ENCODE measurements at places on chromosomes 4 and X.

DNA sequence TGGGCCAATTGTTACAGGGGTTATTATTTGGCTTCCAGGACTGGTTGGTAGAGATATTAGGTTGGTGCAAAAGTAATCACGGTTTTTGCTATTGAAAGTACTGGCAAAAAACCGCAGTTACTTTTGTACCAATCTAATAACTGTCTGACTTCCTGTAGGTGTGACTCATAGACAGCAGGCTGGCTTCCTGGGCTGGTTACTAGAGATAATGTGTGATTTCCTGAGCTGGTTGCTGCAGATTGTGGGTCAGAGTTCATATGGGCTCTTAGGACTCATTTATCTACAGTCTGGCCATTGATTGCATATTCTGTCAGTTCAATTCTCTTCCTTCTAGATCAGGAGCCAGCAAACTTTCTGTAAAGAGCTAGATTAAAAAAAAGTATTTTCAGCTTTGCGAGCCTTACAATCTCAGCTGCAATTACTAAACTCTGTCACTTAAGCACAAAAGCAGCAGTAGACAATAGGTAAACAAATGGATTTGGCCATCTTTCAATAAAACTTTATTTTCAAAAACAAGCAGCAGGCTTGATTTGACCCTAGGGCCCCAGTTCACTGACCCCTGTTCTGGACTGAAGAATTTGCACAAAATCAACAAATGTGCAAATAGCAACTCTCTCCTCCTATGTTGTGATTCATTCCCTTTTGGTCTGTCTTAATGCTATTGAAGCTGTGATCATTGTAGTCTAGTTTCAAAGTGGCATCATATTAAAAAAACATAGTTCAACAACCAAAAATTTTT is 50.8 kb upstream of the BOD1L1 start:
- peak; percentile 3 for DNase-seq

DNA sequence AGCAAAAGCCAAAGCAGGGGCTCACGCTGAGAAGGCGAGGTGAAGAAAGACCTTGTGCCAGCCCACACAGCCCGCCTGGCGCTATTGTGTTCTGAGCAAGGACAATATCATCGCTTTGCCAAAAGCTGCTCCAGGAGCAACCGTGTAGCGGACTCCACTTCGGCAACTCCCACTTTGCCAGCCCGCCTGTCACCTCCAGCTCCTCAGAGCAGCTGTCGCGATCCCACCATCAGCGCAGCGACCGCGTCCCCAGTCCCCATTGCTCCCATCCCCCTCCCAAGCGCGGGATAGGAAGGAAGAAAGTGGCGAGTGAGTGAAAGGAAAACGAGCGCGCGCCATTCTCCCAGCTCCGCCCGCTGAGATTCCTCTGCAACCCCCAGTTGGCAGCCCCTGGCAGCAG is 759 bp downstream of the ZC4H2 start:
- DNase-seq: peak; percentile 0

GRCh38 chr4:89625599-89626293 is 211.2 kb downstream of the SNCA start:
- no peak for DNase-seq

GRCh38 chr4:169649545-169650226 is 29.3 kb downstream of the CLCN3 start:
- peak; percentile 90 for DNase-seq

DNA sequence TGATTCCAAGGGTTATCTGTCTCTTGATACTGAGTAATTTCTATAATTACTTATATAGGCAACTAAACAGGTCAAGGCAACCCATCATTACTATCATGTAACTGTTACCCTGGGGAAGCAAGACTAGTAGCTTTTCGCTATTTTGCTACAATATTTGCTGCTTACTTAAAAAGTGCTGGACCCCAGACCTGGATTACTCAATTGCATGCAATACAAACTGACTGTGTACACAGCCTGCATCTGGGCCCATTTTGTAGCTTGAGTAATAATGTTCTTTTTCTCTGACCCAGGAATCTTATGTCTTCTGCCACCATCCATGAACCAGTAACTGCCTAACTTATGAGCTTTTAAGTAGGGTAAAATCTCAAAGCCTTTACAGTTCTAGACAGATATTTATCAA is 53.4 kb downstream of the CNOT6L start:
- peak; percentile 18 for DNase-seq

GRCh38 chrX:133897593-133898163 is 87.7 kb downstream of the GPC3 start:
- no peak for DNase-seq

- DNase-seq: no peak
Measured at GRCh38 chr4:146415829-146416228, 105.9 kb downstream of the SLC10A7 start.

DNA sequence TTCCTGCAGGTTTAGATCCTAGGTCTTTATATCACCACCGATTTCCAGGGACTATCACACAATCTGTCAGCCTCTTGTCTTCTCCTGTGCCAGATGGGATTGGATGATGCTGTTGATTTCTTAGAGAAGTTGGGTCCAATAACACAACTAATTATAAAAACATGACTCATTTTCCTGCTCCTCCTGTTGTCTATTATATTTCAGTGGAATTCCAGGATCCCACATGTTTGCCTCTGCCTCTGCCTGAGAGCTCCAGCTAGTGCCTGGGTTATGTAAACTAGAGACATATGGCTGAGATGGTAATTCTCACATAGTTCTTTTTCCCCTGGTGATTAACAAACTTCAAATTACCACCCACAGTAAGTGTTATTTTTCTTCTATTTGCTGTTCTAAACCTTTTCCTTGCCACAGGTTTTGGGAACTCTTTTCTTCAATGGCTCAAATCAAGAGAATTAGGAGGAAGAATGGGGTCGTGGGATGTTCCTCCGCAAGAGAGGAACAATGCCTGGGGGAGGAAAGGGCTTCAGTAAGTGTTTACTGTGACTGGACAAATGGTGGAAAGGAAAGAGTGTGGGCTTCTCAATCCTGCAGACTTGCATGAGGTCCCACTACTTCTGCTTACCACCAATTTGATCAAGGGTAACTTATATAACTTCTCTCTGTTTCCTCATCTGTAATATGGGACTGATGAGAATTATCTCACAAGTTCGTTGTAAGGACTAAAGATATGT is 3.4 kb upstream of the HOPX start:
- no peak for DNase-seq

DNA sequence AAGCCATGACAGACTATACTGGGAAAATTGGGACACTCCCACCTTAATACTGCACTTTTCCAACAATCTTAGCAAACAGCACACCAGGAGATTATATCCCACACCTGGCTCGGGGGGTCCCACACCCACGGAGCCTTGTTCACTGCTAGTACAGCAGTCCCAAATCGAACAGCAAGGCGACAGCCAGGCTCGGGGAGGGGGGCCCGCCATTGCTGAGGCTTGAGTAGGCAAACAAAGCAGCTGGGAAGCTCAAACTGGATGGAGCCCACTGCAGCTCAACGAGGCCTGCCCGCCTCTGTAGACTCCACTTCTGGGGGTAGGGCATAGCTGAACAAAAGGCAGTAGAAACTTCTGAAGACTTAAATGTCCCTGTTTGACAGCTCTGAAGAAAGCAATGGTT is 118.3 kb downstream of the MAGEB5 start:
- DNase-seq: no peak

DNA sequence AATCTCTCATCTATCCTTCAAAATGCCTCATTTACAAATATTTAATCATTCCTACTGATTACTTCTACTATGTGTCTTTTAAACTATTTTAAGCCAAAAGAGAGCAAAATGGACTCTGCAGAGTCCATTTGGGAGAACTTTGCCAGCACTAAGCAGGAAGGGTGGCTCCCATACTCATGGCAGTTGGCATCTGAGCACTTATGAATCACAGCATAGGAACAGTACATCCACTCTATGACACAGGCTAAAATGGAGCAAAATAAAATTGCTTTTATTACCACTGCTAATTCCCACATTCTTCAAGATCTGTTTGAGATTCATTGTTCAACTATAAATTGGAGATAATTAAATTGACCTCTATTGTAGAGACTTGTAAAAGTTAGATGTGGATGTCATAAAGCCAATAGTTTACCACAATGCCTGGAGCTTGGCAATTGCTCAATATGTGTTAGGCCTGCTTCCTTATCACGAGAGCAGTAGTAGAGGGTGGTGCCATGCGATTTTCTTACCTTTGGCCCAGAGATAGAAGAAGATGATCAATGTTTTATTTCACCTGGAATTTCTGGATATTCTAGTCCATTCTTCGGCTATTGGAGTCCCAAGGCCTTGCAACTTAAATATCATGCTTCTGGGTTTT is 19.1 kb downstream of the HPGD start:
- DNase-seq: no peak

- no peak for DNase-seq
Measured at GRCh38 chr4:31613946-31614623, 893.9 kb downstream of the PCDH7 start.

DNA sequence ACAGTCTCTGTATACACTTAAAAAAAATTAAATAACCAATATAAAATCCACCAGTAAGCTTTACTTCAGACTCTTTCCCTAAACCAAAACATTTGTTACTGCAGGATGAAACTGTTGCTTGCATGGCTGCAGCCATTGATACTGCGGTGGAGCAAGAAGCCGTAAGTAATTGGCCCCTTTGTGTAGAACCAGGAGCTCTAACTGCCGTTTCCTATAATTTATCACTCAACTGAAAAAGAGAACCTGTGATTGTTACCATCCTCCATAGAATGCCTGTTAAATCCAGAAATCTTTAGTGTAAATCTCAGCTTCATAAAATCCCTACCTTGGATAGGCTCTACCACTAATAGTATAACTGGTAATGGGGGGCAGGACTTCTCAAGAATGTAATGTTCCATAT is 62.6 kb downstream of the KIF4A start:
- DNase-seq: no peak

DNA sequence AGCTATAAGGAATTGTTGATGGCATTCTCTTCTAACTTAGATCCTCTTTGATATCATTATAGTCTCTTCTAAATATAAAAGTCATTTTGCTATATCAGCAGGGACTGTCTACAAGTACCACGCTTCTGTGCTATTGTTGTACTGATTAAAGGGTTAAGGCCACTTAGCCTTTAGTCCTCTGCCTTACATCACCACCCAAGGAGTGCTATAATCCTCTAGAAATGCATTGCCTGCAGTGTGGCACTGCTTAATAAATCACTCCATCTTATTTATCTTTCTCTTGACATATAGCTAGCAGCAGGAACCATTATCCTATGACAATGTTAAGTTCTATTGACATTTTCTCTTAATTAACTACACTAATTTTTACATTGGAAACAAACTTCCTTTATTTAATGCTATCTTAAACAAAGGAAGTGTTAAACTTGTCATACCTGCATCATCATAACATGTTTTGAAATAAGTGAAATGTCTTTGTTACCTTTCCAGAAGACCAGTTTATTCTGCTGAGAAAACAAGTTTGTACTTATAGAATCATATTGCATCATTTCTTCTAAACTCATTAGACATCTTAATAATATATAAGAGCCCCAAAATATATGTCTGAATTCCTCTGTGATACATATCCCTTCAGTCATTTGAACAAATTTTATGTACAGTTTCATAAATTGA is 360.9 kb upstream of the ATOH1 start:
- DNase-seq: no peak

- no peak for DNase-seq
Measured at GRCh38 chrX:152833378-152833777, 2.5 kb downstream of the NSDHL start.

GRCh38 chr4:134754301-134755019 is 552.9 kb upstream of the PABPC4L start:
- DNase-seq: no peak

- DNase-seq: no peak
Measured at GRCh38 chr4:1991596-1992434, 17.0 kb downstream of the NELFA start.

DNA sequence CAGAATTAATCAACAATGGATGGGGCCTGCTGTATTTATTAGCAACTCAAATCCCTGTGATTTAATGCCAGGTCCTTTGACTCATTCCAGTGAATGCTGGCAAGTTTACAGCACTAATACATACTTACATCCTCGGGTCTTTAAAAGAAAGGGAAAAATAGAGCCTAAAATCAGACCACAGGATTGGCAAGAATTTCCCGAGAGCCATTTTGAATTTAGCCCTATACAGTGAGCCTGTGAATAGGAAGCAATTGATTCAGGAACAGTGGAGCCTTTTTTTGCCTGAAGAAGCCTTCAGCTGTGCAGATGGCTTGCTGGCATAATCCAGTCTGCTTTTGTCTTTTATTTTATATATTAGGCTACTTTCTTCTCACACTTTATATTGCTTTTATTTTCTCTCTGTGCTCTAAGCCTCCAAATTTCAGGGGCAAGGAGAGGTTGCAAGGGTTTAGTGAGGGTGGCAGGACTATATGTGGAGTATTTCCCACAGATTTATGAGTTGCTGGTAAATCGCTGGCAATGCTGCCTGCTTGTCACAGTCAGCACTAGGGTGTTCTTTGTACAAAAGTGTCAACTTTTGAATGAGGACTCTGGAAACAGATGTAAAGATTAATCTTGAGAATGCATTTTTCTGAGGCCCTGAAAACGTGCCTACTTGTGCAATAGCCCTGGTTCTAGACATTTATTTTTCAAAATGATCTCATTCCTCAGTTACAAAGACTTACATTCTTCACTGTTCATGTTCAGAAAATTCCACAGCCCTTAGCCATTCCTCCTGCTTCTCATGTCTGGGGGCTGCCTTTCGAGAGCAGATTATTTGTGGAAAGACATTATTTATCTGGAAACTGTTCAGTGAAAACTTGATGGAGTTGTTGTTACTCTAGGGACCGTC is 303.5 kb downstream of the SPRY1 start:
- DNase-seq: no peak

GRCh38 chrX:42992199-42992943 is 214.4 kb upstream of the PPP1R2C start:
- no peak for DNase-seq

GRCh38 chr4:55808186-55808585 is 11.4 kb upstream of the EXOC1L start:
- peak; percentile 53 for DNase-seq

DNA sequence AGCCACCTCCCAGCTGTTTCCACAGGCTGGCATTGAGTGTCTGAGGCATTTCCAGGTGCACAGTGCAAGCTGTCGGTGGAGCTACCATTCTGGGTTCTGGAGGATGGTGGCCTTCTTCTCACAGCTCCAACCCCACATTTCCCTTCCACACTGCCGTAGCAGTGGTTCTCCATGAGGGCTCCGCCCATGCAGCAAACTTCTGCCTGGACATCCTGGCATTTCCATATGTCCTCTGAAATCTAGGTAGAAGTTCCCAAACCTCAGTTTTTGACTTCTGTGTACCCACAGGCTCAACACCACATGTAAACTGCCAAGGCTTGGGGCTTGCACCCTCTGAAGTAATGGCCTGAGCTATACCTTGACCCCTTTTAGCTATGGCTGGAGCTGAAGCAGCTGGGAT is 10.3 kb upstream of the FRMPD4 start:
- DNase-seq: no peak

- no peak for DNase-seq
Measured at GRCh38 chrX:67730296-67730695, 186.5 kb downstream of the AR start.

GRCh38 chr4:133600008-133600407 is 450.9 kb downstream of the PCDH10 start:
- DNase-seq: no peak

DNA sequence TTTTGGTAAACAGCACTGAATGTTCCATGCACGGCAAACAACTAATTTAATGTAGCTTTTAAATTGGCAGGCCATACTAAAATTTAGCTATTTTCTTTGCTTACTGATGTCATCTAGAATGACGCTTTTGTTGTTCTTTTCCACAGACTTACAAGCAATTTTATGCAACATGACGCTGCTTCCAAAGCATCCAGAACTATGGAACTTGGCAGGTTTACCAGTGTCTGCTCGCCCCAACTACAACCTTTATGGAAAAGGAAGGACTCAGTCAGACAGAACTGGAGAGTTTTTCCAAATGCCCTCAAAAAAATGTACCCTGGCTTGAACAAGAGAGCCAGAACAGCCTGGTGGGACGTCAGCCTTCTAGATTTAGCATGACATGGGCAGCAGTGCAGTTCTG is 58.7 kb downstream of the ANOS1 start:
- DNase-seq: no peak

All from erythroblast (primary cell).